GM03348 (cell line): ENCODE measurements at places on chromosomes 13 and 19.
A peak's percentile ranks its signal among the peaks of the same experiment; 100 is the strongest.

GRCh38 chr19:30669329-30670010, 297.3 kb downstream of the ZNF536 start:
- DNase-seq, result peak; percentile 81

DNA sequence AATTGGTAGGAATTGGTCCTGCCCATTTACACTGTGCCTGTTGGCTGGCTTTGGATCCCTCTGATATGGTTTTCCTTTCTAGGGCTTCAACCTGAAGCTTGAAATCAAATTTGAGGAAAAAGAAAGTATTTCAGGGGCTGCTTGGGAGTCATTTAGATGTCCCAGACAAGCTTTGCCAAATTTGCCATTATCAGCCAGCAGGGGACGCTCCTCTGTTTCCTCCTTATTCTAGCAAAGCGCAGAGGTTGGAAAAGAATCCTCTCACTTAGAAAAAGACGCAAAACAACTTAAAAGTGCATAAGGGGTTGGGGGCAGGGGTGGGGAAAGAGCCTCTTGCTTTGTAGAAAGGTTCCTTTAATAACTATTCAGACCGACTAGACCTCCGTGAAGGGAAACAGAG, 1211.1 kb upstream of the PCDH20 start:
- DNase-seq, result no peak

DNA sequence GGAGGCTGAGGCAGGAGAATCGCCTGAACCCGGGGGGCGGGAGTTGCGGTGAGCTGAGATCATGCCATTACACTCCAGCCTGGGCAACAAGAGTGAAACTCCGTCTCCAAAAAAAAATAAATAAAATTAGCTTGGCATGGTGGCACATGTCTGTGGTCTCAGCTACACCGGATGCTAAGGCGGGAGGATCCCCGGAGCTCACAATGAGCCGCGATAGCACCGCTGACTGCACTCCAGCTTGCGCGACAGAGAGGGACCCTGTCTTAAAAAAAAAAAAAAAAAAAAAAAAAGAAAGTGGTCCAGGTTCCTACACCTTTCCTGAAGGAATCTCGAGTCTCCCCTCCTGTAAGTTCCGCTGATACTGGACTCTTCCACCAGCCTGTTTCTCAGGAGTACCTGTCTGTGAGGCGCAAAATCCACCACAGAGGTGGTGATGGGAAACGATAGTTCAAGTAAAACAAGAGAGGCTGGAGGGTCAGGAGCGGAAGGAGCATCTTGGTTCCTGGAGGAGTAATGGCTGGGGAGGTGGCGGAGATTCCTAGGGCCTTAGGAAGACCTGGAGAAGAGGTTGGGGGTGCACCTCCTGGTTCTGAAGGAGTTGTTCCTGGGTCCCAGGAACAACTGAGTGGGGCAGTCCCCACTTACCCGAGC, 471 bp downstream of the FUT1 start:
- no peak for DNase-seq

DNA sequence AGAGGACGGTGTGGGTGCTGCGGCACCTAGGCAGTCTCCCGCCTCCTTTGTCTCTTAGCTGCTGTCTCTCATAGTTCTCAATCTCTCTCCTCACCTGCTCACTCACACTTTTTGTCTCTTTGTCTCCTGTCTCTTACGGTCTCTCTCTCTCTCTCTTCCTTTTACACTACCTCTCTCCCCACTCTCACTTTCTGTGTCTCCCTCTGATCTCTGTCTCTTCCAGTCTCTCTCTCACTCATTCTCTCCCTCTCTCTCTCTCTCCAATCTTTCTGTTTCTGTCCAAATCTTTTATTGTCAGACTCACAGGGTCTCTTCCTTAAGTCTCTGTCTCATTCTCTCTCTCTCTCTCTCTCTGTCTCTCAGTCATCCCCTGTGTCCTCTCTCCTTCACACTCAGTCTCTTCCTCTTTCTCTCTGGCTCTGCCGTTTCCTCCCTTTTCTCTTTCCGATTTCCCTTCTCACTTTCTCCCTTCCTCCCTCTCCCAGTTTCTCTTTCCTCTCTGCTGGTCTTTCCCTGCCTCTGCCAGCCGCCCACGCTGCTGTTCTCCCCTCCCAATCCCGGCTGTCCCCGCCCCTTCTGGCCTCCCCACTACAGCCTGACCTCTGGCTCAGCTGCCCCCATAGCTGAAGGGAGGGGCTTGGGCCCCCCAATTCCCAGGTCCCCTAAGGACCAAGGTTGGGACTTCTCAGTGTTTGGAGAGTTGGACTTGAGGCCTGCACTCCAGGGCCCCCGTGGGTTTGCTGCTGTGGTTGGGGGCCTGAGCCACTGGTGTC, at the start of gene PLEKHA4:
PLEKHA4 (minus strand) TSS at position 504 of the 773 bp plus-strand sequence. CDS start 997 bp downstream, outside the sequence.
- DNase-seq, result peak; percentile 90

DNA sequence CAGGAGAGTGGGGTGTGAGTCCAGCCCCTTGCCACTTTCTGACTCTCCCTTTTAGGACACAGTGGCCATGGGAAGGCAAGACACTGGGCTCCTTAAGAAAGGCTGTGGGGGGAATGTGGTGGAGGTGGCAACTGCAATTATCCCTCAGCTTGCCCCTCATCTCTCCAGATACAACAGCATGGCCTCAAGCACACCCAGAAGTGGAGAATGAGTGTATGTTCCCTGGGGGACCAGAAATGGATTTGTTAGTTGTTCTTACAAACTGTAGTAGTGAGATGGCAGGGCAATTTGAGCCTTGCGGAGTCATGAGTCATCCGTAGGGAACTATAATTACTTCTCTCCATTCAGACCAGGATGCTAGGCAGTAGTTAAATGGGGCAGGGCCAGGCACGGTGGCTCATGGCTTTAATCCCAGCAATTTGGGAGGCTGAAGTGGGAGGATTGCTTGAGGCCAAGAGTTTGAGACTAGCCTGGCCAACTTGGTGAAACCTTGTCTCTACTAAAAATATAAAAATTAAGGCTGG, 25.6 kb upstream of the CXCL17 start:
- DNase-seq, result peak; percentile 80

- no peak for DNase-seq
Observed at GRCh38 chr13:106527826-106528225, 7.6 kb downstream of the EFNB2 start.

GRCh38 chr19:53311044-53311443, 22.5 kb upstream of the ZNF845 start:
- DNase-seq, result no peak

- DNase-seq, result no peak
Observed at GRCh38 chr13:91544723-91545122, 146.3 kb downstream of the GPC5 start.

GRCh38 chr13:31110617-31111016, 51.1 kb downstream of the HSPH1 start:
- no peak for DNase-seq

- no peak for DNase-seq
Observed at GRCh38 chr19:31249217-31249616, 100.0 kb downstream of the TSHZ3 start.

GRCh38 chr13:39099231-39099630, 61.0 kb downstream of the NHLRC3 start:
- DNase-seq, result no peak

DNA sequence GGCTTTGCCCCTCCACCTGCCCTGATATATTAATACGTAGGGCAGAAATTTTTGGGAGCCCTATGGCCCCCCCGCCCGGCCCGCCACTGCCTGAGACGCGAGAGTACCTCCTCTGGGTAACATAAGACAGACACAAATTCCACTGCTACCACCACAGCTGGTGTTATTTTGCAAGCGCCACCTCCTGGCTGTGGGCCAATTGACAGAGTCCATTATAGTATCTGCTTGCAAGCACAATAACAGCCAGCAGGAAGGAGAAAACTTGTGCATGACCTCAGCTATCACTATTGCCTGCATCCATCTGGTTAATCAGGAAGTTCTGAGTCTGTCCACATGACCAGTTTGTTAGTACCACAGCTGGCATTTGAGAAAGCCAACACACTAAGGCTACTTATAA, 25.3 kb upstream of the OR10H2 start:
- DNase-seq, result no peak

DNA sequence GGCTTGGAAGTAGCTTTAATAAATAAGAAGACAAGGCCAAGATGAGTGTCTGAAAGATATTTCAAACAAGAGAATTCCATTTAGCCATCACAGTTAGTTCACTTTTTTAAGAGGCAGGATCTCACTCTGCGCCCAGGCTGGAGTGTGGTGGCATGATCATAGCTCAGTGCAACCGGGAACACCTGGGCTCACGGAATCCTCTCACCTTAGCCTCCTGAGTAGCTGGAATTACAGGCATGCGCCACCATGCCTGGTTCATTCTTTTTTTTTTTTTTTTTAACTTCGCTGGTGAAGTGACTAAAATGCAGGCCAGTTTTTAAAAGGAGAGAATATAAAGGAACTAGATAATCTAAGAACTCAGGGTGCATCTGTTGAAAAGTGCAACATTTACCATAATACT, 200.3 kb downstream of the KCTD12 start:
- no peak for DNase-seq

DNA sequence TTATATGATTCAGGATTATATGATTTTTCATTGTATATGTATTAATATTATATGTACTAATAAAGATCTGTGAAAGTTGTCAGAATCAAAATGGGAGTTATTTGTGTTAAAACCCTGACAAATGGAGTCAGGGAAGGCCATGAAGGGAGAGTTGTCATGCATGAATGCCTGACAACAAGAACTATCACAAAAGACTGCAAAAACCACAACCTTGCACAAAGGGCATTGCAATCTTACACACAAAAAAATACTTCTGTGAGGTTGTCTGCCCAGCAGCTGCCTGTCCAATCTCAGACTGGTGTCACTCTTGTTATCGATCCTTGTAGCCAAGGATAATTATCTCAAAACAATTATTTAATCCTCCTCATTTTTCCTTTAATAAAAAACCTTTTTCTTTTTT, 21.2 kb upstream of the RBM26 start:
- no peak for DNase-seq

GRCh38 chr13:20571676-20572075, 4.7 kb downstream of the IFT88 start:
- no peak for DNase-seq

DNA sequence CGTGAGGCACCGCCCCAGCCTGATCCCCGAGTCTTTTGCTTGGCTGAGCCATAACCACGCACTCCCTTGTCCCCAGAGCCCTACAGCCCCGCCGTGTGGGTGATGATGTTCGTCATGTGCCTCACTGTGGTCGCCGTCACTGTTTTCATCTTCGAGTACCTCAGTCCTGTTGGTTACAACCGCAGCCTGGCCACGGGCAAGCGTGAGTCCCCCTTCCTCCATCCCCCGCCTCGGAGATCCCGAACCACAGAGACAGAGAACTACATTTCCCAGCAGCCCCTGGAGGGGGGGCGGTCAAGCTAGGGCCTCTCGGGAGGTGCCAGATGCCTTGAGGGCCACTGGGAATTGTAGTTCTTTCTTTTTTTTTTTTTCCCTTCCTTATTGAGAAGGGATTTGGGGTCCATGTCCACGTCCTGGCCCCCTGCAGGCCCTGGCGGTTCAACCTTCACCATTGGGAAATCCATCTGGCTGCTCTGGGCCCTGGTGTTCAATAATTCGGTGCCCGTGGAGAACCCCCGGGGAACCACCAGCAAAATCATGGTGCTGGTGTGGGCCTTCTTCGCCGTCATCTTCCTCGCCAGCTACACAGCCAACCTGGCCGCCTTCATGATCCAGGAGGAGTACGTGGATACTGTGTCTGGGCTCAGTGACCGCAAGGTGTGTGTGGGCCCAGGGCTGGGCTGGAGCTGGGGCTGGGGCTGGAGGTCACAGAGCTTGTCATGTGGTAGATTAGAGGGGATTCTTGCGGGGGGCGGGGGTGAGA, 25.9 kb downstream of the GRIN2D start:
- DNase-seq, result peak; percentile 58

DNA sequence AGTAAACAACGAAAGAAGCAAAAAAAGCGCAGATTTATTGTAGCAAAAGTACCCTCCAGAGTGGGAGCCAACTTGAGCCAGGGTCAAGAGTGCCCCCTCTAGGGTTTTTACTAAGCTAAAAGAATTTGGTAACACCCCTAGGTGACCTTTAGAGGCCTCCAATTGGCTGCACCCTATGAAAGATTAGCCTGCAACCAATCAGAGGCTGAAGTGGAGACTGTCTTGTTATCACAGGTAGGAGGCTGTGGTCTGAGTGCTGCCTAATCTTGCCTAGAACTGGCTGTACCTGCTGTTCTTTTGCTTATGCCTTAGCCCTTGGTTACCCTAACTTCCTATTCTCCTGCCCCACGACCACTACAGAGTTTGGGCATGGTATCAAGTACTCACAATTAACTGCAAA, 38.3 kb downstream of the ANKRD10 start:
- DNase-seq, result no peak

- peak; percentile 94 for DNase-seq
Observed at GRCh38 chr19:1513499-1514294, 878 bp upstream of the ADAMTSL5 start.

DNA sequence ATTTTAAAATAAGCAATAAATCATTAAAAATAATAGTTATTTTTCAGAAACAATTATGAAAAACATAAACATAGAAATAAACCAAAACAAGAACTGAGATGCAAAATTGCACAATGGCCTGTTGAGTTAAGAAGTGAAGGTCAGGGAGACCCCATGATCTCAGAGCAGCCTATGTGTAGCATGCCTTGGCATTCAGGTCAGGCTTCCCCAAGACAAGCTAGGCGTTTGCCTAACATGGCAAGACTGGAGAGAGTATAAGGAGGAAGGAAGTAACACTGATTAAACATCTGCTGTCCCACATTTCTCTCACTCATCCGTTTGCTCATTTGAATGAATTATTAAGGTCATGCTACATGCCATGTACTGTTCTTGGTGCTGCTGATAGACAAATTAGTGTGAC, 291.8 kb downstream of the TSHZ3 start:
- no peak for DNase-seq

- peak; percentile 50 for DNase-seq
Observed at GRCh38 chr13:20901668-20902437, 693 bp downstream of the XPO4 start.

- DNase-seq, result no peak
Observed at GRCh38 chr13:37679043-37679442, 80.5 kb upstream of the POSTN start.
